ENCODE measurements at places on chromosomes 3 and 15.

DNA sequence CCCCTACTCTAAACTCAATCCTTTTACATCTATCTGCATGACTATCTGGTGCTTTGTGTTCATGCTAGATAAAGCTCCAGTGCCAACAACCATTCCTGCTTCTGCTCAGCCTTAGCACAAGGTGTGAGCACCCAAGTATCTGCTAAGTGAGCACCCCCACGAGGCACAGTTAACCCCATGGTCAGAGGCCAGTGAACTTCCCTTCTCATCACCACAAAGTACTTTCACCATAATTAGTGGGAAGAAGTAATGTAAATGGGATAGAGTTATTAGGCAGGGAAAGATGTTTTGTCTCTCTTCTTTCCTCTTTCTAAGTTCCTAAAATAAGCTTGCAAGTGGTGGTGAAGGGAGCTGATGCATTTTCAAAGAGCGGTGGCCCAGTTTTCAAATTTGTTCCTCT, 96.4 kb downstream of the ANO10 start:
- DNase-seq, result no peak

DNA sequence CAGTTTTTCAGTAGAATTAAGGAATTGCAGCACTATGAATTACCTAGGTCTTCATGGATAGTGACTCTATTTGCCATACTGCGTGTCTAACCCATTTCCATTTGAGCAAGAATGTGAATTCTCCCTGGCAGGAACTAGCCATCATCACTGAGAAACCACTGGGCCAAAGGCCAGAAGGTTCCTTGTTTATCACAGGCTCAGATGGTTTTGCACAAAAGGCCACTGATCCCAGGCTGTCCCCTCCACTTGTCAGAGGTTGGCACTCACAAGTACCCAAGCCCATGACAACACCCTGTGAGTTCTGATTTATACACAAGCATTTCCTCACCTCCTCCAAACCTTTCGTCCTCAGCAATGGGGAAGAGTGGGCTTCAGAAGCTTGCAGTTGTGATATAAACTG, 131.8 kb downstream of the FOXB1 start:
- DNase-seq, result no peak

DNA sequence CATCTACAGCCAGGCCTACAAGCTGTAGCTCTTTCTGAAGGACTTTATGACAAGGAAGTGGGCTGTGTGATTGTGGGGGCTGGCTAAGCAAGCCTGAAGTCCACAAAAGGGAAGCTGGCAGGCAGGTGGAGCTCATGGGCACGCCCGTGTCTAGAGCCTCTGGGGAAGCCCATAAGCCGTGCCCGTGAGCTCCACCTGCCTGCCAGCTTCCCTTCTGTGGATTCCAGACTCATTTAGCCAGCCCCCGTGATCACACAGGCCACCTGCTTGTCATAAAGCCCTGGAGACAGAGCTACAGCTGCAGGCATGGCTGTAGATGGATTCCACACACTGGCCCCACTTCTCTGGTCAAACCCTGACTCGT, 15.2 kb downstream of the EFCC1 start:
- no peak for DNase-seq

- DNase-seq, result no peak
These were observed 16.4 kb upstream of the SKIC8 start for GRCh38 chr15:78315686-78316282.

DNA sequence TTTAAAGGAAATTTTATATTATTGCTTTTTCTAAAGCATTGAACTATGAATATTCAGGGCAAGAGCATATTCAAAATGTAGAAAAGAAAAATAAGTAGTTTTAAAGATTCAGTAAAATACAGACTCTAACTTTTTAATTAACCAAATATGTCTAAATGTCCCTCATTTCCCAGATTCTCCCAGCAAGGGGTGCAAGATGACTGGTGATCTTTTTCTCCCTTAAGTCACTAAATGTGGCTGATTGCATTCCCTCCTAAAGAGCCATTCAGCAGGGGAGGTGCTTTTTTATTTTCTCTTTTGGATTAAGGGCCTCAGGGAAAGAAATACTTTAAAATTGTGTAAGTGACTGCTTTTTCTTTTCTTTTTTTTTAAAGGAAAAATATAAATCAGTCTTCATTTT, 406.9 kb downstream of the OXSM start:
- DNase-seq, result no peak

DNA sequence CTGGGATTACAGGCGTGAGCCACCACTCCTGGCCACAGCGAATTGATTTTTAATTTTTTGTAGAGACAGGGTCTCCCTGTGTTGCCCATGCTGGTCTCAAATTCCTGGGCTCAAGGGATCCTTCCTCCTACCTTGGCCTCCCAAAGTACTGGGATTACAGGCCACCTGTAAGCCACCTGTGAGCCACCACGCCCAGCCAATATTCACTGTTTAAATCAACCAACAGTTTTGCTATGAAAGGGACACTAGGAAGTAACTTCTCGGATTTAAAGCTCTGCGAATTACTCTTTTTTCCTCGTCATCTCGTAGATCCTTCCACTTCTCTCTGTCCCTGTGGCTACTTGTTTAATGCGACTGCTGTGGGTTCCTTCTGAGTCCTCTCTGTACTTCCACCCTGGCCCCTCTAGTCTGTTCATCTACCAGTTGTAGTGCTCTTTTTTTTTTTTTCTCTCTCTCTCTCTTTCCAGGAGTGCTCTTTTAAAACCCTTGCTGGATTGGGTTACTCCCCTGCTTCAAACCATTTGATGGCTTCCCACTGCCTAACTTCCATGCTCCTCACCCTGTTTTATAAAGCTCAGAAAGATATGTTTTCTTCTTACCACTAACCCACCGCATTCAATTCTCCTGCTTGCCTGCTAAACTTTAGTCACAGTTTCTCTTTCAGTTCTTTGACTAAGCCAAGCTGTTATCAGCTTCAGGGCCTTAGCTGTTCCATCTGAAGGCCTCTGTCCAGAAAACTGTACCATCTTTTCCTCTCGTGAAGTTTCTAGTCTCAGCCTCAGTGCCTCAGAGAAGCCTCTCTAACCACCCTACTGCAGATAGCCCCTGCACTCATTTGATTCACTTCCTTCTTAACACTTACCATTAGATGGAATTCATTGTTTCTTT, 12.4 kb downstream of the RTF1 start:
- no peak for DNase-seq

DNA sequence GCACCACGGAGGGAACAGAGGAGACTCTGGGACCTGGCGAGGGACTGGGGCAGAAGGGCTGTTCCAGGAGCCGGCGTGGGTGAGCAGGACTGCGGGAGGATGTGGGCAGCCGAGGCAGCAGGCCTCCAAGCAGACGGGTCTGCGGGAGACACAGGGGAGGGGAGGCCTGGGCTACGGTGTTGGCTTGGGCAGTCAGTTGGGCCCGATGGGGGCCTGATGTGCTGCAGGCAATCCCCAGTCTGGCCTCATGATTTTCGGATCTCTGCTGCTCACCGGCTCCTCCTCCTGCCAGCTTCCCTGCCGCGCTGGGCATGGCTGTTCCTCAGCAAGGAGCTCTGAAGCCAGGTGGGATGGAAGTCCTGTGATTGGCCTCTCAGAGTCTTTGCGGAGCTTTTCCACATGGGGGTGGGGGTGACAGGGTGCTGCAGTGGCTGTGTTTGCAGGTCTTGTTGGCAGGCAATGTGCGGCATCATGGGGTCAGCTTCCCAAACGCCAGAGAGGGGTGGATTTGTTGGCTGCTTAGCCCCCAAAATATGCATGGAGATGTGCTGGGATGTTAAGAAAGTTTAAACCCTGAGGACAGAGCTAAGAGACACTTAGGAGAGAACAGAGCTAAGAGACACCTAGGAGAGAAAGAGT, 19.3 kb downstream of the MINAR1 start:
- DNase-seq, result no peak

DNA sequence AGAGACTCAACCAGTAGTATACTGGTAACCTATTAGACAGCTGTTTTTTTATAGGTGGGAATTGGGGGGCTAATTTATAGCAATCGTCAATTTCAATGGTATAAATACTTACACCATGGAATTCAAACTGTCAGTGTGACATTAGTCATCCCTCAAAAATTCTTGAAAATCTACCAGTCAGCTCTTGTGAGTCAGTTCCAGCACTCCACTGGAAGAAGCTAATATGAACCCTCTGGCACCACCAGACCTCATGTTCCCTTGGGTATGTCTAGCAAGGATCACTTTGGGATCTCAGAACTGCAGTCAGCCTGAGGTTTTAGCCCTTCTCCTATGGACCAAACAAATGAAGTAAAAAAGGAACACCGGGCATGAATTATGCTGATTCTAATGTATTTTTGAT, 11.8 kb upstream of the UACA start:
- DNase-seq, result no peak

- no peak for DNase-seq
These were observed 10.1 kb downstream of the CEMIP start for GRCh38 chr15:80789296-80789695.

DNA sequence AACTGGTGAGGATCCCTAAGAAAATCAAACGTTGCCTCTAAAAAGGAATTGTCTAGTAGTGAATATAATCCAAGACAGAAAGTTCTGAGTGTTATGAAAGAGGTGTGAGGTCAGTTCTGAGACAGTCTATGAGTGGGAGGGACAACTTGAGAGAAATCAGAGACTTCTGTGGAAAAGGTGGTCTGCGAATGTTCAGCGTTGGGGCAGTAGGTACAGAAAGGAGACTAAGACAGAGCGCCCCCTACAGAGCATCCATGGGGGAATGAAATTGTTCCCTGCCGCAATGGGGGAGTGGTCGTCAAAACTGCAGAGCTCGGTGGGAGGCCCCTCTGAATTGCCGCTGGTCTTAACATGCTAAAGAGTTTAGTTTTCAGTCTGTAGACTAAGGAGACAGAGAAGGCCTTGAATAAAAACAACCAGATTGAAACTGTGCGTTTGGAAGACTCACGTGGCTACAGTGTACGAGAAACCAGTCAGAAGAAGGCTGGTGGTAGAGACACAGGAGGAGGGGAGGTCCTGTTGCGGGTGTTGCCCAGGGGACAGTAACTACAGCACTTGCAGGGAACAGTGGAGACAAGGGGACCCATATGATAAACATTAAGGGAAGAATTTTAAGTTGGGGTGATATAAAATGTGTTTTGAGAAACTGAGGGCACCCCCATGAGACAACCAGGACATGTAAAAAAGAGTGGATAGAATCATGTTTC, 6.9 kb downstream of the TNIK start:
- no peak for DNase-seq

DNA sequence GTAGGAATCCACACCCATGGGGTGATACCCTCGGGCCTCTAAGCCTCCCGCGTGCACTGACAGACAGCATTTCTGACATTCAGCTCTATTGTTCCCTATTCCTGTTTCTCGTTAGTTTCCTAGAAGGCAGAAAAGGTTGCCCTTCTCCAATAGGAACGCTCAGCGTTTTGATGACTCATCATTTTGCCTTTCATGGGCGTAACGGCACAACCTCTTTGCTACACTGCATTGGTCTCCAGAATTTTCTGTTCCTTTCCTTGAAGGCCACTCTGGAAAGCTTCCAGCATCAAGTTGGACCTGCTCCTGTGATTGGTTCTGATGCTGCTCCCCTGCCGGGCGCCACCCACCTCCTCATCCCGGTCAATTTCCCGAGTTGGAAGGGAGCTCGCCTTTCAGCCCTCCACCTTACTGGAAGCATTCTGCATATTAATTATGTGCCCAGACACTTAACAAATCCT, 13.0 kb upstream of the TNK2 start:
- no peak for DNase-seq

DNA sequence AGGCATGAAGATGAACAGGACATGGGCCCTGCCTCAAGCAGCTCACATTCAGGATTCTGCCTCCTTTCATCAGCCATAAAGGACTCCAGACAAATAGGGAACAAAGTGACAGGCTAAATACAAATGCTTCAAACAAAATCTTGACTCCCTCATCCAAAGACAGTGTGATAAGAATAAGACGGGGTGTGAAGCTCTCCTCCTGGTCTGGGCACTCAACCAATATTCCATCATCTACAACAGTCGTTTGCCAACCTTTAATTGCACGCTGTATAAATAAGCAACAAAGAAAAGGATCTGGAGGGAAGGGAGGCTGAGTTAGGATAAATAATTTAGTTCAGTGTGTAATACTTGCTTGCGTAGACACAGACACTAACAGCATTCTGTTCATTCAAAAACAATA, 5.4 kb downstream of the CCDC54 start:
- DNase-seq, result no peak

GRCh38 chr15:32922541-32922940, 204.7 kb downstream of the GREM1 start:
- no peak for DNase-seq

GRCh38 chr15:25618161-25618560, 179.3 kb upstream of the UBE3A start:
- no peak for DNase-seq

- no peak for DNase-seq
These were observed 141.7 kb downstream of the PDCD6IP start for GRCh38 chr3:33940149-33940548.

DNA sequence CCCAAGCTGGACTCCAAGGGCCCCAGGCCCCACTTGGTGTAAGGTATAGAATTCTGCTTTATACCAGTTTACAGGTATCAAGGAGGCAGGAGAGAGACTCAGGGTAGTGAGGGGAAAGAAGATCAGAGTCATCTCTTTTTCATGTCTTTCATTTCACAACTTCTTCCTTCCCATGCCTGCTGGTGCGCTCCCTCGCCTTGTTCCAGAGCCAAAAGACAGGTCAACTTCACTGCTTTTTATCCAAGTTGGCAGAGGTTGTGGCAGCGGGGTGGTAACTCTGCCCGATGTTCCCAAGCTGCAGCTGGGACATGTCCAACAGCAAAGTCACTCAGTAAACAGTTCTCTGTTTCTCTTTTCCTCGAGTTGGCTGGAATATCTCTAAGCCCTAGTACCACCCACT, 86.3 kb upstream of the TCF12 start:
- DNase-seq, result no peak

DNA sequence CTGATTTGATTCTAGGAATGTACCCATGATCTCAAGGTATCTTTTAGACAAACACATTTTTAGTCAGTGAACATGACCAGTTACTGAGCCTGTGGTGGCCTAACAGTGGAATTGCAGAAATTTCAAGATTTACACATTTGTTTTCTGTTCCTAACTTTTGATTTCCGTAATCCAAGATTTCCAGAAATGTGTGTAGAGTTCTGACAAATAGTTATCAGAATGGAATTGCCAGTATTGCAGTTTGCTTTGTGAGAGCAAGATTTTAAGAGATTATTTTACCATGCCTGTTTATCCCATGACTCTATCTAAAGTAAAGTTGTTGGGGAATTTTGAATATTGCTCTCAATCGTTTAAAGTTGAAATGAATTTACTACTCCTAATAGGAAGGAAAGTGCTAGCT, 11.7 kb upstream of the UTS2B start:
- no peak for DNase-seq

GRCh38 chr3:29430558-29430971, 149.7 kb downstream of the RBMS3 start:
- no peak for DNase-seq

- DNase-seq, result no peak
These were observed 92.6 kb downstream of the FHIT start for GRCh38 chr3:61158667-61159066.
